ENCODE measurements at places on chromosomes 3 and 15. TPM values are rescaled to one million over a fixed set of nuclear protein-coding genes. Genes with fewer than 3 reads are reported as not detected.
A peak's percentile ranks its signal among the peaks of the same experiment; 100 is the strongest.

- no peaks in the 10 kb centered on the region for H3K27me3 ChIP-seq
- peak overlapping the region; percentile 99 for H3K4me3 ChIP-seq
- peak; percentile 72 for DNase-seq
- H3K4me1 ChIP-seq = no peaks in the 10 kb centered on the region
Measured at GRCh38 chr15:58748852-58749531, 515 bp downstream of the ADAM10 start.

DNA sequence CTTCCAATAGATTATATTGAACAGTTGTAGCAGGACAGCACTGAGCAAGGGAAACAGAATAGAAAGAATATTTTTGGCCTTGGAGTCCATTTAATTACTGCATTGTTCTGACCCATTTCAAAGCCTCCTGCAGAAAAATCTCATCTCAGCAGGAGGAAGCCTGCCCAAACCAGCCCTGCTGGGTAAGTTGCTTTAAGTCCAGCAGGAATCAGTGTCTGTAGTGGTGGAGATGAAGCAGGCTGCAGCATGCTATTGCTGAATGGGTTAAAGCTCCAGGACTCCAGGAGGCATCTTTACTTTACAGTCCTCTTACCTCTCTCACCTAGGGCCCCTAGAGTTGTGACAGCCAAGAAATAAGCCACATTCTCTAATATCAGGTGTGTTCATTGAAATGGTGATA is 380.3 kb upstream of the THBS1 start:
- no peak overlapping the region for H3K27ac ChIP-seq
- no peak for DNase-seq
- H3K36me3 ChIP-seq = no peaks in the 10 kb centered on the region
- peaks cover 4% of the 10 kb centered on the region for H3K4me1 ChIP-seq

- no peaks in the 10 kb centered on the region for H3K27me3 ChIP-seq
- H3K4me3 ChIP-seq = no peak overlapping the region
- no peaks in the 10 kb centered on the region for H3K4me1 ChIP-seq
- peak overlapping the region; percentile 59 for H3K27ac ChIP-seq
- DNase-seq = no peak
Measured at GRCh38 chr3:179715582-179715981, 62.7 kb downstream of the USP13 start.

DNA sequence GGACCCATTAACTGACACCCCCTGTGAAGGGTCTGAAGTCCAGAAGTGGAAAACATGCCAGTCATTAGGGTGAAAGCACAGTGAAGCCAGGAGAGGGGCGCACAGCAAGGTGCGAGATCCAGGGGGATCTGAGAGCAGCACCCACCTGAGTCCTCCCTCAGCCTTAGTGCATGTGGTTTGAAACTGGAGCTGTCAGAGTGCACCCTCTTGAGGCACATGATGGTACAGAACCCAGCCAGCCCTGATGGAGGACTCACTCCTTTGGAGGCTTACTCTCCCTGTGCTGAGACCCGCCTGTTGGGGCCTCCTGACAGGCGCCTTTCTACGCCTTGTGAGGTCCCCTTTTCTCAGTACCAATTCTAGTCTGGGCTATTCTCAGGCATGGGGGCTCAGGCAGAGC is 77.8 kb downstream of the IL20RB start:
- no peak for DNase-seq
- no peak overlapping the region for H3K4me3 ChIP-seq
- H3K4me1 ChIP-seq = peaks cover 11% of the 10 kb centered on the region
- no peak overlapping the region for H3K27ac ChIP-seq
- no peaks in the 10 kb centered on the region for H3K36me3 ChIP-seq
- no peaks in the 10 kb centered on the region for H3K27me3 ChIP-seq

GRCh38 chr3:194251891-194252560 is 99.1 kb downstream of the CPN2 start:
- no peak overlapping the region for H3K27ac ChIP-seq
- no peaks in the 10 kb centered on the region for H3K36me3 ChIP-seq
- DNase-seq = no peak
- H3K27me3 ChIP-seq = no peaks in the 10 kb centered on the region

GRCh38 chr15:67380921-67381320 is 126.3 kb downstream of the IQCH start:
- DNase-seq = no peak
- H3K27me3 ChIP-seq = no peaks in the 10 kb centered on the region
- H3K4me1 ChIP-seq = no peaks in the 10 kb centered on the region
- no peak overlapping the region for H3K4me3 ChIP-seq
- no peaks in the 10 kb centered on the region for H3K36me3 ChIP-seq
- H3K27ac ChIP-seq = no peak overlapping the region

DNA sequence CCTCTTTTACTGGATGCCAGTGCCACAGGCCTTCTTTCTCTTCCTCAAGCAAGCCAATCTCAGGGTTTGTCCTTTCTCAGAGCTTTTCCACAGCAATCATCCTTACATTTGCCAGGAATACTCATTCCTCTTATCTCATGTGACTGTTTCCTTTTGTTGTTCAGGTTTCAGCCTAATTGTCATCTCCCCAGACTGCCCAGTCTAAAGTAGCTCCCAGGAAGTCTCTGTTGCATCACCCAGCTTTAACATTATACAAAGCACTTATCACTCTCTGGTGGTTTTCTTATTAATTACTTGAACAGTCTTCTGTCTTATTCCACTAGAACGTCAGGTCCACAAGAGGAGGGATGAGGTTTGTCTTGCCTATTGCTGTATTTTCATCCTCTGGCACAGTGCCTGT is 65.8 kb downstream of the CADPS start:
- no peaks in the 10 kb centered on the region for H3K4me1 ChIP-seq
- no peak for DNase-seq
- H3K36me3 ChIP-seq = no peaks in the 10 kb centered on the region

GRCh38 chr3:19206540-19206939 is 58.2 kb downstream of the KCNH8 start:
- H3K27ac ChIP-seq = no peak overlapping the region
- H3K36me3 ChIP-seq = no peaks in the 10 kb centered on the region
- H3K4me3 ChIP-seq = no peak overlapping the region
- no peaks in the 10 kb centered on the region for H3K4me1 ChIP-seq
- DNase-seq = no peak

DNA sequence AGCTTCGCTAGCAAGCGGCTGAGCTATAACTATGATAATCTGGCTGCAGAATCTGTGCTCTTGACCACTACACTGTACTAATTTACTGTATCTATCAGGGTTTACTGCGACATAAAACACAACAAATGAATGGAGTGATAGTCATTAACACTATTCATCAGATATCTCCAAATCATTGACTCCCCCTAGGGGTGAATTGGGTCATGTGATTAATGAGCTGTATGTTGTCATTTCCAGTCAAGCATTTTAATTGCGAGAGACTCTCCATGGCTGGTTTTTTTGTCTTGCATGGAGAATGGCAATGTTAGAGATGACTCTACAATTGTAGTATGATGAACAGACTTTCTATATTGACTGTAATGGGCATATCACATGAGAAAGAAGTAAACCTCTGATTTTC is 10.5 kb upstream of the TM4SF18 start:
- no peaks in the 10 kb centered on the region for H3K36me3 ChIP-seq
- DNase-seq = no peak
- peaks cover 22% of the 10 kb centered on the region for H3K4me1 ChIP-seq
- no peak overlapping the region for H3K27ac ChIP-seq

Gene PRRT3
- total RNA-seq = 1.4 TPM

Gene IGF2BP2
- 19.2 TPM for total RNA-seq

Gene KNG1
- not detected for total RNA-seq

Gene ZDHHC19
- total RNA-seq = not detected

Gene TMEM40
- 1.8 TPM for total RNA-seq

Gene EPHB1
- total RNA-seq = 3.2 TPM

Gene PP2D1
- not detected for total RNA-seq

Gene ILDR1
- not detected for total RNA-seq

Gene TWF2
- total RNA-seq = 58.6 TPM

Gene SEC22C
- 32.3 TPM for total RNA-seq

Gene ZKSCAN7
- total RNA-seq = 3.4 TPM

All from right atrium auricular region (tissue), 2 donors.